Activated CD4-positive, alpha-beta T cell treated with anti-CD3 and anti-CD28 coated beads for 24 hours (primary cell): ENCODE measurements at places on chromosomes 5 and 9.

DNA sequence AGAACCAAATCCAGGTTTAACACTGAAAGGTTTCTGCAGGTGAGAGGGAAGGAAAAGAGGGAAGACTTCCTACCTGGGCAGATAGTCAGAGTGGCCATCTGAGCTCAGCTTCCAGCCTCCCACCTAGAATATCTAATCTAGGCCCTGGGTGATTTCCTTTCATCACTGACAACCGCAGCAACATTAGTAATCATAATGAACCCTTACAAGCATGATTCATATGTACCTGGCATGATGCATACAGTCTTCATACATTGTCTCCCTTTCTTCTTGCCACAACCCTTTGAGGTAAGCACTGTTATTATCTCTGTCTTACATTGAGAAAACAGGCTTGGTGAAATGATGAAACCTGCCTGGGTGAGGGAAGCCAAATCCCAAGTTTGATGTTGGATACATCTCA, 13.5 kb downstream of the AFAP1L1 start:
- DNase-seq: no peak

GRCh38 chr5:158152136-158152535, 293.2 kb upstream of the CLINT1 start:
- no peak for DNase-seq

GRCh38 chr5:51388488-51389287, 5.4 kb downstream of the ISL1 start:
- DNase-seq: no peak

DNA sequence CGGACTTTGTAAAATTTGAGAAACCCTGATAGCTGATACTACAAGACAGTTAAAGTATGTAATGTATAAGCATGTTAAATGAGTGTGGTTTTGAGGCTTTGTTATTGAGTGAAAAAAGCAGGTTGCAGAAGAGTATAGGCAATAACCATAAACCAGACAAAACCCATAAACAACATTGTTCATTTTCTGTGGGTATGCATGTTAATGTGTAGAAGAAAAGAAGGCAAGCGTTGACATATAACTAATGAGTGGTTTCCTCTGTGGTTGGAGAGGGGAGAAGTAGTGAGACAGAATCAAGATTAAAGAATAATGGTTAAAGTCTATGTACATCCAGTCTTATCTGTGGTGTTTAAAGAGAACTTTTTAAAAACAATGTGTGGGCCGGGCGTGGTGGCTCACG, 26.2 kb downstream of the RAD23B start:
- no peak for DNase-seq

DNA sequence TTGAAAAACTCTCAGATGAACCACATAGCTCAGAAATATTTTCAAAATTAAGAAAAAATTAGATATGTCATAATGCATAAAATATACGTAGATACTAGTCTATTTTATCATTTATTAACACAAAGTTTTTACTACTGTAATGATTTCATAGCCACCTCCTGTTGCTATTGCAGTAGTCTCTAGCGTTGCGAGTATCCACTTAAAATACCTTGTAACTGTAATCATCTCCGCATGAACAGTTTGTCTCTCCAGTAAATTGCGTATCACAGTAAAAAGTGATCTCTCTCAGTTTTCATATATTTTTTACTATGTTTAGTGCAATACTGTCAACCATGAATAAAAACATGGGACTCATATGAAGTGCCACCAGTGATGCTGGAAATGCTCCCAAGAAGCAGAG, 417.9 kb upstream of the ZNF462 start:
- DNase-seq: no peak
